A549 treated with AZD2906 at 1 μM for 4 hours (cell line): ENCODE measurements at places on chromosomes 5 and 9. TPM values are rescaled to one million over a fixed set of nuclear protein-coding genes. Genes with fewer than 3 reads are reported as not detected.

The GRXCR2 gene
- total RNA-seq, result not detected in 5 replicates

The PCDHGA3 gene
- 0.02 to 0.03 TPM in 2 of 5 replicates, not detected in the others for total RNA-seq

The NAA35 gene
- total RNA-seq, result 24.7 to 30.7 TPM (median 26.1 TPM) in 5 replicates

The F2RL1 gene
- 224 to 299 TPM (median 233 TPM) in 5 replicates for total RNA-seq
